PC-9 (cell line): ENCODE measurements at places on chromosomes 3 and 15. TPM values are rescaled to one million over a fixed set of nuclear protein-coding genes. Genes with fewer than 3 reads are reported as not detected.

GRCh38 chr3:132641837-132642538 is 17.6 kb downstream of the ACAD11 start:
- peaks cover 10% of the 10 kb centered on the region; the same call in 1 of the 2 replicates for H3K4me1 ChIP-seq
- H3K27ac ChIP-seq: no peak overlapping the region
- DNase-seq: no peak
- H3K27me3 ChIP-seq: no peaks in the 10 kb centered on the region

- no peaks in the 10 kb centered on the region for H3K36me3 ChIP-seq
- no peak overlapping the region for H3K4me3 ChIP-seq
- H3K4me1 ChIP-seq: peaks cover 49% of the 10 kb centered on the region
- H3K27ac ChIP-seq: peak overlapping the region; percentile 71
- no peaks in the 10 kb centered on the region for H3K27me3 ChIP-seq
Measured at GRCh38 chr3:122314228-122314876, 10.7 kb upstream of the CSTA start.

DNA sequence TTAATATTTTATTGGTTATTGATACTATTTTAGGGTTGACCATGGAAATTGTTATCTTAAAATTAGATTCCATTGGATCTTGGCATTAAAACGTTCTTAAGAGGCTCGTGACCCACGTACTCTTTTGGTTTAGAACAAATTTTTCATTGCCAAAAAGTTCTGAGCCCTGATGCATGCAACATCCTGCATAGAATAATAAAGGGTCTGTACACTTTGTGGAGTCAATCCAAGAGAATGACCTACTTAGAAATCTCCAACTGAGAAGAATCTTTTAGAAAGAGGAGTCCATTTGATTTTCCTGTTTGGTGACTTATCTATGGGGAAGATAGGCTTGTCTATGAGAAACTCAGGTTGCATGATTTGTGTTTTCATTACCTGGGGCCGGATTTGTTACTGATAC is 404.2 kb upstream of the RGMA start:
- no peak overlapping the region for H3K4me3 ChIP-seq
- no peak for DNase-seq
- H3K4me1 ChIP-seq: no peaks in the 10 kb centered on the region
- H3K27ac ChIP-seq: no peak overlapping the region
- H3K36me3 ChIP-seq: no peaks in the 10 kb centered on the region
- peaks cover 33% of the 10 kb centered on the region for H3K27me3 ChIP-seq

GRCh38 chr15:81097890-81098280 is 36.2 kb upstream of the CFAP161 start:
- H3K27me3 ChIP-seq: peaks cover 11% of the 10 kb centered on the region; the same call in 1 of the 2 replicates
- no peak overlapping the region for H3K4me3 ChIP-seq
- H3K4me1 ChIP-seq: peaks cover 2% of the 10 kb centered on the region; the same call in 1 of the 2 replicates
- DNase-seq: no peak
- no peaks in the 10 kb centered on the region for H3K36me3 ChIP-seq

The CYFIP1 gene
- 114 TPM in 2 replicates for total RNA-seq

The TMEM212 gene
- total RNA-seq: not detected in 2 replicates

DNA sequence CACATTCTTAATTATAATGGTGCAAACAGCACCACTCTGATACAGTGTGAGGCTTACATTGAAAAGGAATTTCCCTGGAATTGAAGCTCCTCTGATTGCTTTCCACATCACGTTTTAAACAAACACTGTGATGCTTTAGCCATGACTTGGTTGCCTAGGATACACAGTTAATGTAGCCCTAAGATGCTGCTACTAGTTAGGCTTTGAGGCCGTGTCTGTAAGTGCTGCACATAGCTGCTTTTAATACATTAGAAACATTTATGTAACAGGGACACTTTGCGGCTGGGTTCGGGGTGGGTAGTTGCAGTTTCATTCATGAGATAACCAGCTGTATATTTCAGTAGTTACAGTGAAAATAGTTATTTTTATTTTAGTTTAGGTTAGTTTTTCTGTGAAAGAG is 334.7 kb downstream of the NLGN1 start:
- H3K4me3 ChIP-seq: no peak overlapping the region
- no peaks in the 10 kb centered on the region for H3K36me3 ChIP-seq
- DNase-seq: no peak
- no peak overlapping the region for H3K27ac ChIP-seq
- H3K4me1 ChIP-seq: no peaks in the 10 kb centered on the region
- H3K27me3 ChIP-seq: no peaks in the 10 kb centered on the region

GRCh38 chr3:112781599-112781998 is 65.1 kb downstream of the CD200R1L start:
- no peak for DNase-seq
- H3K36me3 ChIP-seq: no peaks in the 10 kb centered on the region
- H3K4me3 ChIP-seq: no peak overlapping the region
- peaks cover 48% of the 10 kb centered on the region for H3K4me1 ChIP-seq

GRCh38 chr15:60476713-60477112 is 2.2 kb downstream of the ICE2 start:
- H3K4me1 ChIP-seq: peaks cover 25% of the 10 kb centered on the region
- H3K27me3 ChIP-seq: no peaks in the 10 kb centered on the region
- peak overlapping the region; percentile 66; the same call in 1 of the 2 replicates for H3K4me3 ChIP-seq
- no peak overlapping the region for H3K27ac ChIP-seq

DNA sequence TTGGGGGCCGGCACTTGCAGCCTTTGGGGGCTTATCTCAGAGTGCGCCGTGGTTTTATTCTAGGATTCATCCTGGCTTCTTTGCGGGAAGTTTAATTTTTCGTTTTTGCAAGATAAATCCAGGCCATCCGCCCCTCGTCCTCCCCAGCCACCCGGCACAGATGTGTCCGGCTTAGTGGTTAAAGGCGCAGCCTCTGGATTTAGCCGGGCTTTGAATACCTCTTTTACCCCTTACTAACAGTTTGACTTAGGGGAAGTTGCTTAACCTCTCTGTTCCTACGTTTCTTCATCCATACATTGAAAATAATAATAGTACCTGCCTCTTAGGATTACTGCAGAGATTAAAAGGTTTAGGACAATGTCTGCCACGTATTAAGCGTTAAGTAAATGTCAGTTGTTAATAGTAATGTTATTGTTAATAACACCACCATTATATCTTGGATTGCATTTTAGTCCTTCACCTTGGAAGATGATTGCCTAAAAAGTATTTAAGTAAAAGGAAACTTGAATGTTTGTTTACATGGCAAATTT is 714 bp downstream of the ECT2 start:
- peak overlapping the region; percentile 81 for H3K4me3 ChIP-seq
- no peak for DNase-seq
- no peaks in the 10 kb centered on the region for H3K27me3 ChIP-seq
- peaks cover 67% of the 10 kb centered on the region for H3K4me1 ChIP-seq
- H3K36me3 ChIP-seq: peaks cover 35% of the 10 kb centered on the region
- peak overlapping the region; percentile 98 for H3K27ac ChIP-seq

GRCh38 chr15:65550681-65551098 is 20.4 kb downstream of the HACD3 start:
- DNase-seq: no peak
- no peak overlapping the region for H3K27ac ChIP-seq
- no peaks in the 10 kb centered on the region for H3K27me3 ChIP-seq
- H3K36me3 ChIP-seq: no peaks in the 10 kb centered on the region

The NMD3 gene
- total RNA-seq: 56.5 and 64.2 TPM in 2 replicates

DNA sequence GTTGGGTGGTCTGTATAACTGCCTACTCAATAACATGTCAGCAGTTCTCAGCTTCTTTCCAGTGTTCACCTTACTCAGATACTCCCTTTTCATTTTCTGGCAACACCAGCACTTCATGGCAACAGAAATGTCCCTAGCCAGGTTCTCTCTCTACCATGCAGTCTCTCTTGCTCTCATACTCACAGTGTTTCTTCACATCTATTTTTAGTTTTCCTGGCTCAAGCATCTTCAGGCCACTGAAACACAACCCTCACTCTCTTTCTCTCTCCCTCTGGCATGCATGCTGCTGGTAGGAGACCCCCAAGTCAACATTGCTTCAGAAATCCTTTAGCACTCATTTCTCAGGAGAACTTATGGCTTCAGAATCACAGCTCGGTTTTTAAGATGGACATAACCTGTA is at the start of gene CAPN3:
Gene CAPN3 (plus strand): TSS at position 253 of the 400 bp plus-strand sequence. CDS start 305 bp downstream, outside the sequence.
- no peaks in the 10 kb centered on the region for H3K4me1 ChIP-seq
- H3K27ac ChIP-seq: no peak within 1 kb of the TSS
- no peak for DNase-seq
- no peaks in the 10 kb centered on the region for H3K27me3 ChIP-seq

DNA sequence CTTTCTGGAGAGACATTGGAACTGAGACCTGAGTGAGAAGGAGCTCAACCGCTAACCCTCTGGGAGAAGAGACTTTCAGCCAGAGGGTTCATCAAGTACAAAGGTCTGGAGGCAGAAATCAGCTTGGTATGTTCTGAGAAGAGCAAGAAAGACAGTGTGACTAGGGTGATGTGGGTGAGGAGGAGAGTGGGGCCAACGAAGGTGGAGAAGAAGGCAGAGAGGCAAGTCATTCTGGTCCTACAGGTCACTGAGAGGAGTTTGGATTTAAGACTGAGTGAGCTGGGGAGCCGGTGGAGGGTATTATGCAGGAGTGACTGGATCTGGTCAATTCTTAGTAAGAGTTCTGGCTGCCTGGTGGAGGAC is 12.2 kb downstream of the XIRP1 start:
- peak overlapping the region; percentile 57 for H3K4me3 ChIP-seq
- DNase-seq: no peak
- H3K4me1 ChIP-seq: peaks cover 37% of the 10 kb centered on the region
- H3K27me3 ChIP-seq: no peaks in the 10 kb centered on the region

DNA sequence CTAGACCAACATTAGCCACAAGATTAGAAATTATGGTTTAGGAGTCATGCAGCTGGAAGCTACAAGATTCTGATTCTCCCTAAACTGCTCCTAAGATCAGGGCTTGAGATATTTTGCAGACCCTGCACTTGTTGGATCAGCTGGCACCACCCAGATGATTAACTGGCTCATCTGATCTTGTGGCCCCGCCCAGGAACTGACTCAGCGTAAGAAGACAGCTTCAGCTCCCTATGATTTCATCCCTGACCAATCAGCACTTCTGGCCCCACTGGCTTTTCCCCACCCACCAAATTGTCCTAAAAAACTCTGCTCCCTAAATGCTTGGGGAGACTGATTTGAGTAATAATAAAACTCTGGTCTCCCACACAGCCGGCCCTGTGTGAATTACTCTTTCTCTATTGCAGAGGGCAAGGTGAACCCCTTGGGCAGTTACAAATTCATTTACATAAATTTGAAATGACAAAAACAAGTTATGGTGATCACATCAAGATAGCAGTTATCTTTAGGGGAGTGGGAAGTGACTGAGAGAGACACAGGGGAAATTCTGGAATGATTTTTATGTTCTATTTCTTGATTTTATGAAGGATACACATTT is 76.5 kb downstream of the CD200R1L start:
- peaks cover 51% of the 10 kb centered on the region for H3K4me1 ChIP-seq
- no peaks in the 10 kb centered on the region for H3K27me3 ChIP-seq
- H3K27ac ChIP-seq: 0 out of 2 replicates have a peak overlapping the region, but pooled peaks have one; percentile 31
- H3K36me3 ChIP-seq: no peaks in the 10 kb centered on the region

The SLC22A13 gene
- 0.40 and 0.44 TPM in 2 replicates for total RNA-seq

DNA sequence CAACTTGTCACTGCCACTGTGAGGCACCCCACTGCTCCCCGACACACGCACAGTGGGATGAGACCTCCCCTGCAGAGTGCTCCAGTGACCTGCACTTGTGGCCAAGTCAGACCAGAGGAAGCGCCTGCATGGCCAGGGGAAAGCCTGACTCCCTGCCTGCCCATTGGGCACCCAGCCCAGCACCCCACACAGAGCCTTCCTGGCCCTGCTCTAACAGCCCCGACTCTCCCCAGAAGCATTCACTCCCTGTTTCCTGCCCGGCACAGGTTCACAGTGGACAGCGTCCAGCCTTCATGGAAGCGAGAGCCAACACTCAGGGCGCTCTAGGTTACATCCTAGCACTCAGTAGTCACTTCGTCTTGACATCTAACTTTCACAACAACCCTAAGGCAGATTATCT is 27.8 kb downstream of the RBPMS2 start:
- no peak for DNase-seq
- H3K27ac ChIP-seq: no peak overlapping the region
- H3K27me3 ChIP-seq: no peaks in the 10 kb centered on the region
- H3K4me1 ChIP-seq: peaks cover 17% of the 10 kb centered on the region
- no peak overlapping the region for H3K4me3 ChIP-seq
- no peaks in the 10 kb centered on the region for H3K36me3 ChIP-seq

The CCR2 gene
- total RNA-seq: not detected in 2 replicates

- DNase-seq: peak; percentile 12
- no peaks in the 10 kb centered on the region for H3K36me3 ChIP-seq
- H3K27me3 ChIP-seq: no peaks in the 10 kb centered on the region
- no peak overlapping the region for H3K4me3 ChIP-seq
- H3K4me1 ChIP-seq: peaks cover 94% of the 10 kb centered on the region
Measured at GRCh38 chr15:91946075-91946474, 92.6 kb downstream of the SLCO3A1 start.

GRCh38 chr3:128435058-128435457 is 31.6 kb downstream of the DNAJB8 start:
- no peaks in the 10 kb centered on the region for H3K27me3 ChIP-seq
- no peak overlapping the region for H3K4me3 ChIP-seq
- DNase-seq: peak; percentile 99
- peak overlapping the region; percentile 77 for H3K27ac ChIP-seq

- peaks cover 4% of the 10 kb centered on the region; the same call in 1 of the 2 replicates for H3K36me3 ChIP-seq
- no peak overlapping the region for H3K4me3 ChIP-seq
- H3K27me3 ChIP-seq: no peaks in the 10 kb centered on the region
- H3K4me1 ChIP-seq: peaks cover 10% of the 10 kb centered on the region
- DNase-seq: no peak
- no peak overlapping the region for H3K27ac ChIP-seq
Measured at GRCh38 chr15:71256934-71257664, 141.8 kb downstream of the THSD4 start.
